T-helper 2 cell treated with Interferon-gamma antibody and Interleukin-4, amounts not matched to agents 100 ng/mL and 5 ng/mL, for 36 hours (primary cell): ENCODE measurements at places on chromosomes 2 and 18. TPM values are rescaled to one million over a fixed set of nuclear protein-coding genes. Genes with fewer than 3 reads are reported as not detected.

The NCOA1 gene
- total RNA-seq = 21.4 and 22.8 TPM in 2 replicates

The LOXL3 gene
- total RNA-seq = 1.00 and 1.9 TPM in 2 replicates

The FZD7 gene
- 0.23 TPM in 2 replicates for total RNA-seq

The CFAP53 gene
- total RNA-seq = 0.34 and 0.55 TPM in 2 replicates

The COL3A1 gene
- not detected in 2 replicates for total RNA-seq

The MAPK4 gene
- total RNA-seq = not detected in 2 replicates

The C2orf49 gene
- total RNA-seq = 18.1 and 18.6 TPM in 2 replicates

The ALKAL2 gene
- total RNA-seq = 0.80 and 2.1 TPM in 2 replicates

The CD8B2 gene
- 0.11 TPM in 1 of 2 replicates, not detected in the other for total RNA-seq

The CDH19 gene
- total RNA-seq = not detected in 2 replicates

The POLR1A gene
- 44.5 and 47.2 TPM in 2 replicates for total RNA-seq

The SERPINB10 gene
- total RNA-seq = not detected in 2 replicates

The ACOXL gene
- total RNA-seq = 2.5 and 2.8 TPM in 2 replicates

The IL36G gene
- total RNA-seq = not detected in 2 replicates

The TEKT4 gene
- 0.39 and 0.59 TPM in 2 replicates for total RNA-seq

The CEBPZOS gene
- 34.9 and 38.9 TPM in 2 replicates for total RNA-seq

The SPTBN1 gene
- 169 and 172 TPM in 2 replicates for total RNA-seq

The NEUROD1 gene
- not detected in 2 replicates for total RNA-seq

The BOLL gene
- not detected in 2 replicates for total RNA-seq

The REEP1 gene
- 0.45 and 0.57 TPM in 2 replicates for total RNA-seq

The EVA1A gene
- total RNA-seq = not detected in 2 replicates

The TMEM131 gene
- 34.7 and 40.1 TPM in 2 replicates for total RNA-seq

The CNDP1 gene
- total RNA-seq = 0.25 TPM in 1 of 2 replicates, not detected in the other
